ENCODE measurements at places on chromosomes 4 and X.

- no peak for DNase-seq
These were observed 1.5 kb downstream of the JAKMIP1 start for GRCh38 chr4:6198768-6199421.

DNA sequence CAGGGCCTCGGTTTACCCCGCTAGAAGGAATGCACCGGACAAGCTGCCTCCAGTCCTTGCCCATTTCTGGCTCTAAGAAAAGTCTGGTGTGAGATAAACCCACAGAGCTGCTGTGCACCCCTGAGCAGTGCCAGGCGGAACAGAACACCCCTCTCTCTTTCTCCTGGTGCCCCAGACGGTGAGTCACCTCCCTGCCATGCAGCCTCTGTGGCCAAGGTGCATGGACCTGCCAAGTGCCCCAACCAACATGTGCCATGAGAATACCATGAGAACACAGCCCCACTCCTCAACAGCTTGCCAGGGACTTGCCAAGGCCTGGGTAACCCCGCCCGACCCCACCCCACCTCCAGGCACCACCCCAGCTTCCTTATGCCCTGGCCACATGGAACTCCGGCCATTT lies 47.7 kb upstream of the MAN2B2 start:
- no peak for DNase-seq

GRCh38 chr4:6620296-6620695 lies 20.2 kb upstream of the MRFAP1 start:
- DNase-seq, result no peak

DNA sequence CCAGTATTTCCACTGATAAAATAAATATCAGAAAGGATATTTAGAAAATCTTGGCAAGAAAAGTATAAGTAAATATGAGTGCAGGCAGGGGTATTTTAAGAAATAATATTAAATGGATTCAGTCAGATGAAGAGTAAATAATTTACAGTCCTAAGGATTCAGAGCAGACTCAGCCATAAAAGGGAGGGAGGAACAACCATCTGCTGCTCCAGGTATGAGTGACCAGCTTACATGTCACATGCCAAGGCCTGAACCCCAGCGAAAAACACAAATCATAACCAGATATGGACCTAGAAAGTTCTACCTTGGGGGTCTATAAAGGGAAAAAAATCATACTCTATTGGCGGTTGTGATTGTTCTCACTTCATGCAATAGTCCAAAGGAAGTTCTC lies 166.8 kb downstream of the COL4A6 start:
- DNase-seq, result no peak

DNA sequence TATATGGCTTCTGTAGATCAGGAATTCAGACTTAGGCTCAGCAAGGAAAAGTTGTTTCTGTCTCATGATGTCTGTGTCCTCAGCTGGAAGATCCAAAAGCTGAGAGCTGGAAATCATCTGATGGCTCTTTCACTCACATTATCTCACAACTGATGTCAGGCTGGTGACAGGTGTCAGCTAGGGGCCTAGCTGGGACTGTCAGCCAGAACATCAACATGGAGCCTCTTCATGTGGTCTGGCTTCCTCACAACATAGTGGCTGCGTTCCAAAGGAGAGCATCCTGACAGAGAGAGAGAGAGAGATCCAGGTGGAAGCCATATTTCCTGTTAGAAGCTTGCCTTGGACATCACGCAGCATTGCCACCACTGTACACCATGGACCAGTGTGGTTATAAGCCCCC lies 10.6 kb upstream of the INTS6L start:
- no peak for DNase-seq

- no peak for DNase-seq
These were observed 3.0 kb downstream of the SLIT2 start for GRCh38 chr4:20254511-20255250.

GRCh38 chr4:30868111-30868895 lies 148.1 kb downstream of the PCDH7 start:
- no peak for DNase-seq

DNA sequence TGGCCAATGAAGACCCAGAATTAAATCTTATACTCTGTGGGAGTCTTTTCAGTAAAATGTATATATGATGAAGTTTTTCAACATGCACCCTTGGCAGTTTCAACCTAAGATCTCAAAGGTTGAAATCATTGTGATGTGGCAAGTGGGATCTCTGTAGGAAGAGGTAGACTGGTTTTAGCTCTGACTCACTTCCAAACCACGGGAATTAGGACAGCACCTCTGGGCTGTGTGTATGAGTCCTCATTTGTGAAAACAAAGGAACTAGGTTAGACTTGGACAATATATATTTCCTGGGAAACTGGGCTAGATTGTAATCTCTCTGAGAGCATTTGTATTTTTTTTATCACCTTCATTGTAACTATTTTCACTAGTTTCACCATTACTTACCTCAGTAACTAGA lies 333.0 kb downstream of the ADGRL3 start:
- no peak for DNase-seq

- DNase-seq, result no peak
These were observed 525 bp upstream of the CISD2 start for GRCh38 chr4:102868153-102868780.

DNA sequence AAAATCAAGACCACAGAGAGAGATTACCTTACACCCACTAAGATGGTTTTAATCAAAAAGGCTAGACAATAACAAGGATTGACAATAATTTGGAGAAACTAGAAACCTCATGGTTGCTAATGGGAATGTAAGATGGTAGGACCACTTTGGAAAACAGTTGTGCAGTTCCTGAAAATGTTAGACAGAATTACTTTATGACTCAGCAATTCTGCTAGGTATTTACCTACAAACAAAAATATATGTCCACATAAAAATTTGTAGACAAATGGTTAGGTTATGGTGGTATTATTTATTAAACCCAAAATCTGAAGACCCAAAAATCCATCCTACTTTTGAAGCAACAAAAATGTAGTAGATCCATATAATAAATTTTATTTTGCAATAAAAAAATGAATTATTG lies 1027.0 kb upstream of the ADGRL3 start:
- no peak for DNase-seq
